ENCODE measurements at places on chromosomes 3 and 15.

DNA sequence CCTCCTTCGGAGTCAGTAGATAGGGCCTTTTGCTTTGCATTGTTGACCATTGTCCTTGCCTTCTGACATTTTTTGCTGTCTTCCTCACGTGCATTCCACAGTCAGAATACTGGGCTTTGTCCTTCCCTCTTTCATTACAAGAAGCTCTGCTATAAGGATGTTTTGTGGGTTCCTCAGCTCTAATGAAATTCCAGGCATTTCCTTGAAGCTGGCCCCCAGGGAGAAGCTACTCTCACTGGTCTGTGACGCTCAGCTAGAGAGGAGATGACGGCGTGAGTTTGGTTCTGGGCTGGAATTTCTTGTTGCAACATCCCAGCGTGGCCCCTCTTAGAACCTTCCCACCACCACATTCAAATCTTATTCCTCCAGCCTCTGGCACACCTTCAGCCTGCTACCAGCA, 210.2 kb downstream of the TJP1 start:
- no peak for DNase-seq

DNA sequence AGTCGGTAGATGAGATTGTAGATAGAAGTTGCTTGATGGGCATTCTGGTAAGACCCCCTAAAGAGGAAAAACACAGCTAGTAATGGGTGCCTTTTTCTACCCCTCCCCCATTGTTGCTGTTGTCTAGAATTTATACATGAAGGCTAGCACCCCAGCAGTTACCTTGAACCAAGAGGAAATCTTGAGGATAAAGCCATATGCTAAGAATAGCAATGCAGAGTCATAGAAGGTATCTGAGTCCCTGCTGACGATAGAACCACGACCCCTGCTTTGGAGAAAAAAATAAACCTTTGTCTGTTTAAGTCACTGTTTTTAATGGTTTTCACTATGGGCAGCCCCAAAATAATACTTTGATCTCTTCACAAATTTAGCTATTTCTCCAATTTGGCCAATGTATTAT, 162.6 kb downstream of the THRB start:
- no peak for DNase-seq

DNA sequence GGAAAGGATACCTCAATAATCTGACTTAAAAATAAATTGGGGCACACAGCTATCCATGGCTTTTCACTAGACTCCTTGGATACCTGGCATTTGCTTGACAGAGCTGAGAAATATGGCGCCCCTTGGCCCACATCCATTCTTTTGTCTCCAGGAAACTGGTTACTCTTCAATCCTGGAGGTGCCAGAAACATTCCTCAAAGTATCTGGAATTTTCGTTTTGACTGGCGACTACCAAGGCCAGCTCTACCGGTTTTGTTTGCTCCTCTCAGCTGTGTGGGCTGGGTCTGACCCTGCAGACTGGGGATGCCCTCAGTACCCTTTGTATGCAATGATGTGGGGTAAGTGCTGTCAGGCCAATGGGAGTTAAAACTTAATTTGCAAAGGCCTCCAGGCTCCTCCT, 27.0 kb downstream of the KATNBL1 start:
- DNase-seq, result no peak

DNA sequence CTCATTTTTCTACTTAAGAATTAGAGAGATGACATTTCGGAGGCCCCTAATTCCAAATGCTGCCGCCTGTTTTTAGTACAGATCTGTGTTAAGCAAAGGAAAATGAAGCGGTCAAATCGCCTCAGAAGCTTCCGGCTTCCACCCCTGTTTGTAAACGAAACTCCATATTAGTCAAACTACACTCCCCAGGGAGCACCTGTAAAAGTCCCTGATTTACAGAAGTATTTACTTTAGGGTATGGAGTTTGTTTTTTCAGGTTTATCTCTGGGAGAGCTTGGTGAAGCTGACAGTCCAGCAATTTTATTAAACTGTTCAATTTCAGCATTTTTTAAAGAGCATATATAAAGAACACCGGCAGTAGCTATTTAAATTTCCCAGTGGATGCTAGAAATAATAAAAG, 319.8 kb downstream of the FHIT start:
- DNase-seq, result no peak
